ENCODE measurements at places on chromosomes 6 and 20.
A peak's percentile ranks its signal among the peaks of the same experiment; 100 is the strongest.

- DNase-seq = no peak
These were observed 140.7 kb upstream of the STXBP5 start for GRCh38 chr6:147063469-147064031.

DNA sequence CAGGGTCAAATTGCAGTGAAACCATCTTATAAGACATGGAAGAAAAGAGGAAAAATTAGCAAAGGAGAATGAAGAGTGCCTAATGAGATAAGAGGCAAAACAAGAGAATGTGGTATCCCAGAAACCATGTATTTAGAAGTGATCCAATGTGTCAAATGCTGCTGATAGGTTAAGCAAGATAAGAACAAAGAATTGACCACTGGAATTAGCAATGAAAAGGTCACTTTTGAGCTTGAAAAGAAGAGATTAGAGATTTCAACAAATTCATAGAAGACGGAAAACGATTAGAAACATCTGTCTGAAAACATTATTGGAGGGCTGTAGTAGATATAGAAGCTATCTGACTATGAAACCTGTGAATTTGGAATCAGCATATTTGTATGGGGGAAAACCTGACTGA is 112.2 kb downstream of the AHI1 start:
- DNase-seq = no peak

- no peak for DNase-seq
These were observed 11.8 kb upstream of the SMLR1 start for GRCh38 chr6:130815200-130816071.

GRCh38 chr6:150887978-150888563 is 22.6 kb downstream of the MTHFD1L start:
- DNase-seq = no peak

DNA sequence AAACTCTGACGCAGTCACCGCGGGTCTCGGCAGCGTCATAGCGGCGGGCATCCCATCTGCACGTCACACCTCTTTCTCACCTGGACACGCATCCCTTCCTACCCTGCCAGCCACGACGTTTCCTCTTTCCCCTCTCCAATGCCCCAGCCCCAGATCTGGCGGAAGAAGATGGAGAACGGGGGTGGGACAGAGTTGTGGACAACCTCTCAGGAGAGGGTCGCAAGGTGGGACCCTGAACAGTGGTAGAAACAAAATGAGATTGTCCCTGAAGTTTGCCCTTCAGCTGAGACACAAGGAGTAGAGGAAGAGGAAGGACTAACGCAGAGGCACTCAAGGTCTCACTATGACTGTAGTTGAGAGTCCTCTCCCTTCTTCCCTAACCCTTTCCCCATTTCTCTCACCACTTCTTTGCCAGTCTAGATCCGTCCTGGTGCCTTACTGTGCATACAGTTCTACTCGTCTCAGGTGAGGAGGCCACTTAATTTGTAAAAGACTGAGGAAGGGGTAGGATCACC is 562 bp downstream of the TRIM39 start:
- no peak for DNase-seq

- no peak for DNase-seq
These were observed 61.9 kb downstream of the GJA10 start for GRCh38 chr6:89956182-89956581.

- DNase-seq = no peak
These were observed 15.6 kb upstream of the CD109 start for GRCh38 chr6:73680289-73680918.

- DNase-seq = peak; percentile 77
These were observed 169.3 kb upstream of the ZNF337 start for GRCh38 chr20:25865715-25866656.

DNA sequence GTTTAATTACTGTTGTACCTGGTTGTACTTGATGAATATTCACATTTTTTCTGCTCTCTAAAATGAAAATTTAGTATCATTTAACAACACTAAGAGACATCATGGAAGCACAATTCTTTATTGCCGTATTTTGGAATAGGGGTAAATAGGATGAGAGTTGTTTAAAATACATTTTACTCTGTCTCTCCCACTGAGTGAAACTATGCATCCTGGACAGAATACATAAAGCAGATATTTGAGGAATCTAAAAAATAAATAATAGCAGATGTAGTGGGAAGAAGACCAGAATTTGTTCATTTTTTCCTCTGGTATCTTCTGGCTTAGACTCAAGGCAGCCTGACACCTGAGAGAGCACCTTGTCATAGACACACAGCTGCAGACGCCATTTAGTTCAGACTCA is 119.1 kb upstream of the AHI1 start:
- DNase-seq = no peak

GRCh38 chr20:42740226-42740870 is 449.4 kb downstream of the PTPRT start:
- DNase-seq = no peak

DNA sequence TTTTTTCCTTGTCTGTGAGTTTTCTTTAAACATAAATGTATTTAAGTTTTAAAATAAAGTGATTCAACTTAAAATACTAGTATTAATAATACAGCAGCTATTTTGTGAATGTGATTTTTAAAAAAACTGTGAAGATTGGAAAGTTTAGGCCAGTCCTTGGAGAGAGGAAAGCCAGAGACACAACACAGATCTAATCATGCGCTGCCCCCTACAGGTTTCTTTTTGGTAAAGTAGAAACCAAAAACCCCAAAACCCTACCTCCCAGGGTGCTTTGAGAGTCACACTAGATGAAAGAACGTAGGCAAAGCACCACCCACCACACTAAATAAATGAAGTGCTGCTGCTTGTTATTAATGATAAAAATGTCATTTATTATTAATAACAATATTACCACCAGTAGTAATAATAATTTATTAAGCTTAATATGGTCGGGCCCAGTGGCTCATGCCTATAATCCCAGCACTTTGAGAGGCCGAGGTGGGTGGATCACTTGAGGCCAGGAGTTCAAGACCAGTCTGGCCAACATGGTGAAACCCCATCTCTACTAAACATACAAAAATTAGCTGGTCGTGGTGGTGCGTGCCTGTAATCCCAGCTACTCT is 33.7 kb downstream of the SLC9A8 start:
- DNase-seq = peak; percentile 56

- no peak for DNase-seq
These were observed 12.3 kb upstream of the SNAI1 start for GRCh38 chr20:49970498-49970897.

GRCh38 chr6:15044146-15044882 is 201.6 kb upstream of the JARID2 start:
- no peak for DNase-seq

Data from NCI-H345 (cell line).